ENCODE measurements at places on chromosomes 16 and 17.

DNA sequence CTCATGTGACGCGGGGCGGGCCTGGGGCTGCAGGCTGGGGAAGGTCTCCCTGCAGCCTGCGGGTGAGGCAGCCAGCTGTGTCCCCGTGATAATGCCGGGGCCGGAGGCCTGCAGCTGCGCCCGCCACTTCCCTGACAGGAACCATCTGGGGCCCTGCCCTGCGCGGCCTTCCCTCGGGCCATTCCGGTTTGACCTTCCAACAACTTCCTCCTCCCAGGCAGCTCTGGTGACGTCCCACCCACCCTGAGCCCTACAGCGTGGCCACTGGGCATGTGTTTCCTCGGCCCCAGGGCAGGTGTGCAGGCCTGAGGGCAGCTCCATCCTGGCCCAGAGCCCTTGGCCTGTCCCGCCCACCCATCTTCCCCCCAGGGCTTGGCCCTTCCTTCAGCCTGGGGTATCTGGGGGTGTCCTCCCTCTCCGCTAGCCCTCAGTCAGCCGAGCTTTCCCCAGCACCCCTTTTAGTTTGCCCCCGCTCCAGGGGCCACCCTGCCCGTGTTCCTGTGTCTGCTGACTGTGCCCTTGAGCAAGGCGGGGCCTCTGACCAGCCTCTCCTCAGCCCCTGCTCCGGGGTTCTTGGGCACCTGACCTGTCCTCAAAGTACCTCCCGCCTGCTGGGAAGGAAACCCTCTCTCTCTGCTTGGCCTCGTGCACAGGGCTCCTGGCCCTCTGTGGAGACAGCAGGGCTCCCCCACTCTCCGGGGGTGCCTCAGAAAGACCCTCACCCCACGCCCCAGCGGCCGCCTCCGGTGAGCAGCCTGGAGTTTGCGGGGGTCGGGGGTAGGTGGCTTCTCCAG lies at the start of gene CBFA2T3:
Gene CBFA2T3, minus strand, starts transcription at position 190 of the 794 bp plus-strand sequence. CDS start 400 bp downstream, outside the sequence.
- peak; percentile 92 for DNase-seq

GRCh38 chr17:48198950-48199541 lies 91.5 kb downstream of the SNX11 start:
- DNase-seq, result no peak

DNA sequence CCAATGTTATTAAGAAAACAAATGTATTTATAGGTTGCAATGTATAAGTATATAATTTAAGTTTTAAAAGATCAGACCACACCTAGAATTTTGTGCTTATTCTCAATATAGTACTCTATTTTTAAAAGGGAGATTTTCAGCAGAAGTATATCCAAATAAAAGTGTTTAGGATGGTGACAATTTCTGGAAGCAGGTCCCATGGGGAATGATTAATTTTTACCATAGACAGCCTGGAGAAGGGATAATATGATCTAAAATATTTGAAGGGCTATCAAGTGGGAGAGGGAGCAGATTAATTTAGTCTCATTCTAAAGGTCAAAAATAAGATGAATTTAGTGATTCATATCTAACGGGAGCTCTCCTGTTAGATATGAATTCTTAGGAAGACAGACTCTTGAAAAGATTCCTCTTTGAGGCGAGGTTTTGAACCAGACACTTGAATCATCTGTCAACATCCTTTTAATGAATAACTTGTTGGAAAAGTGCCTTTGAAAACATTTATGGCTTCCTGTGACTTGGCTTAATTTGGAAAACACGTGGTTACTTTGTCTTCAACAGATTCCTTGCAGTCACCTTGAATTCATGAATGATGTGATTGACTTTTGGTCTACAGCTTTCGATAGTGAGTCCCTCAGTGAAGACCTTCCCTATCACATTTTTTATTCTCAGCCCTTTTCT lies 29.3 kb upstream of the SMIM36 start:
- no peak for DNase-seq

GRCh38 chr17:47711366-47712099 lies 17.6 kb downstream of the TBKBP1 start:
- DNase-seq, result no peak

GRCh38 chr16:24970708-24971107 lies 44.5 kb downstream of the ARHGAP17 start:
- no peak for DNase-seq

All from MV-4-11 (cell line).